ENCODE measurements at places on chromosomes 1 and 21. TPM values are rescaled to one million over a fixed set of nuclear protein-coding genes. Genes with fewer than 3 reads are reported as not detected.

GRCh38 chr21:15309022-15309590, 244.3 kb upstream of the NRIP1 start:
- DNase-seq, result no peak

The HHAT gene
- 6.1 TPM for total RNA-seq

DNA sequence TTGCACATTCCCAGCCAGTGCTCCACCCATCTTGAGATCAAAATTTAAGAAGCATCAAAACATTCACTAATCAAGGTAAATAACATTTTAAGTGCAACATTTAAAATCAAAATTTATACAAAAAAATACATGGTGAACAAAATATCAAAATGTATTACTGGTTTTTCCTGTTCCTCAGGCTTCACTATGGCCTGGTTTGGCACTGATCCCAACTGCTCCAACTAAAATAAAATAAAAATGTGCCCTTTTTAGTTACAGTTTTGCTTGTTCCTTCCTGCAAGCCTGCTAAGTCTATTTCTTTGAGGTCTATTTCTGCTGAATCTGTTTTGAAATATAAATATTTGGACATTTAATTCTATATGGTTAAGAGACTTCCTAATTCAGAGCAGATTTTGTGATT, 54.9 kb downstream of the ADAMTS1 start:
- DNase-seq, result no peak

DNA sequence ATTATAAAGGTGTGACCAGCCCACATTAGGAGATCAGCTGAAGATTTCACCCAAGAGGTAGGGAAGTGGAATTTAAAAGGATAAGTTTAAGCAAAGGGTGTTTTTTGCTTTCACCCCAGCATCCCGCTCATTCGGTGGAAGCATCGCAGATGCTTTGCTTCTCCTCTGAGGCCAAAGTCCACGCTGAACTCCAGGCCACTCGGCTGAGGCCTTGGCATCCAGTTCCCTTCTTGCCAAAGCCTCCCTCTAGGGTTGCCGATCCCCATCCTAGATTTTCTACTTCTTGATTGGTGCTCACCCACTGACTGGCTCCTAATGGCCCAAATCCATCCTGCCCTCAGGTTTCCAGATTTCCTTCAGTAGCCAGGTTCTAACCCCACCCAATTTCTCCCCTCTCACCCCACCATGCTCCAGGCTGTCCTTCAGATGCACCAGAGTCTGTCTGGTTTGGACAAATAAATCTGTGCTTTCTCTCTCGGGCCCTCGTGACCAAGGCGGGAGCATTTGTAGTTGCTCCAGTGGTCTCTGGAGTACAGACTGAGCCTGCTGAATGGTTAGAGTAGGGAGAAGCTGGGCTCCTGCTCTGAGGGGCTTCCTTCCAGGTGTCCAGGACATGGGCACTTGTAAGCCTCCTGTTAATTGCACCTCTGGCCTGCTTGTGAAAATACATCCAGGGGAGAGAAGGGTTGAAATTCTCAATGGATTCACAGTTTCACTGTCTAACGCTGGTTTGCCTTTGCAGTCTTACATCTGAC, 193.2 kb downstream of the C1orf94 start:
- no peak for DNase-seq

GRCh38 chr1:150558761-150559655, 9.8 kb downstream of the ADAMTSL4 start:
- DNase-seq, result no peak

The GNB1 gene
- total RNA-seq, result 266 TPM

DNA sequence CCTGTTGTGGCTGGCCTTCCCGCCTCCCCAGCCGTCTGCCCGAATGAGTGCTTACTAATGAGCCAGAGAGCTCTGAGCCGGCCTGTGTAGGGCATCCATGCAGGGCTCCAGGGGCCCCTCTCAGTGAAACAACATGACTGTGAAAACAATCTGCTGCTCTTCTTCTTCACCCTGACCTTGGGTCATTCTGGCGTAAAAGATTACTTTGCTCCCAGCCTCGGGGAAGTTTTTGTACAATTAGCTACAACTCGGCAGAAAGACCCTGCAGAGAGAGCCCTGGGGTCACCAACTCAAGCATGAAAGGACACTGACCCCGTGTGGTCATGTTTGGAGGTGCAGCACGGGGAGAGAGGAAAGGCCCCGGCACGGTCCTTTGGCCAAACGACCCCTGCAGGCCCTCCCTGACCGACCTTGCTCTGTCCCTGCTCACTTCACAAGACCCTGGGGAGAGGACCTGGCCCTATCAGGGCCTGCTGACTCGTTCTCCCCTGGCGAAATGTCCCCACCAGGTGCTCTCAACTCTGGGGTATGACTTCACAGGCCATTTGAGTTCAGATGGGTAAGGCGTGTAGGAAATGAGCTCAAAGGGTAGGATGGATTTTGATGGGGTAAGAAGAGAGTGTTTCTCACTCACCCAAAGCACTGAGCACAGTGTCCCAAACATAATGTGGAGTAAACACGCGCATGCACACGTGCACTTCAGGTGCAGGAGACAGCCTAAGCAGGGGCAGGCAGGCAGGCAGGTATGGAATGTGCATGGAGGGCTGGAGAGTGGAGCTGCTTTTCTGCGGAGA, 22.9 kb upstream of the FAM20B start:
- DNase-seq, result peak; percentile 79

- no peak for DNase-seq
These were observed 184.9 kb downstream of the ZC3H11B start for GRCh38 chr1:219427989-219428388.

DNA sequence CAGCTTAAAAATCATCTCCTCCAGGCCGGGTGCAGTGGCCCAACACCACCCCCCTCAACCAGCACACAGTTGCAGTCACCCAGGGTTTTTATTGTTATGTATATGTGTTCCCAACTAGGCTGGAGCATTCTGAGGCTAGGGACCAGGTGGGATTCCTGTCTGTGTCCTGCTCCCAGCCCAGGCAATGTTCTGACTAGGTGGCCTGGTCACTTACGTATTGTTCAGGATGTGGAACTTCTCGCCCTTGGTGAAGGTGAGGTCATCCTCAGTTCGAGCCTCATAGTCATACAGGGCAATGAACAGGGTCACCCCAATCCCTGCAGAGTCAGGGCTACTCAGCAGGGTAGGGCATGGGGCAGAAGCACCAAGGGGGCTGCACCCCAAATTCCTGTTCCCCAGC, 12.2 kb downstream of the FGR start:
- DNase-seq, result no peak

- DNase-seq, result no peak
These were observed 469.5 kb upstream of the CHRM3 start for GRCh38 chr1:238916828-238917227.

GRCh38 chr1:41380979-41381691, 19.9 kb downstream of the FOXO6 start:
- no peak for DNase-seq

- DNase-seq, result peak; percentile 79
These were observed 11.5 kb downstream of the ADAMTSL4 start for GRCh38 chr1:150560576-150561253.

DNA sequence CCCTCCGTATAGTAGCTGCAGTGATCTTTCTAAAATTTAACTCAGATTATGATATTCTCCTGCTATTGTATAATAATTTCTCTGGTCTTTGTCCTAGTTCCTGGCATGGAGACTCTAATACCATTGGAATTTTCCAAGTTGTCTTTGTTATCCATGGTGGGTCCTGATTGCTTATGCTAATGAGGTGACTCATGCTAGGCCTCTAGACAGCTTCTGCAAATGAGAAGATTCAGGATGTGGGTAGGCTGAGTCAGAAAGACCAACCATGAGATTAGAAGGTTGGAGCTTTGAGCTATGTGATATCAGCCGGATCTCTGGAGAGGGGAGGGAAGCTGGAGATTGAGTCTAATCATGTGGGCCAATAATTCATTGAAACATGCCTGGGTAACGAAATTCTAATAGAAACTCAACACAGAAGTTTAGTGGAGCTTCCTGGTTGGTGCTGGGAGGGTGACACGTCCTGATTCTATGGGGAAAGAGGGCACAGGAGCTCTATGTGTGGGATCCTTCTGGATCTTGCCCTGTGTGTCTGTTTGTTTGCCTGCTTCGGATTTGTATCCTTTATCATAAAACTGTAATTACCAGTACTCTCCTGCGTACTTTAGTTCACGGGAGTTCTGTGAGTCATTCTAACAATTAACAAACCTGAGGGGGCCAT, 73.2 kb upstream of the CNIH3 start:
- DNase-seq, result no peak

DNA sequence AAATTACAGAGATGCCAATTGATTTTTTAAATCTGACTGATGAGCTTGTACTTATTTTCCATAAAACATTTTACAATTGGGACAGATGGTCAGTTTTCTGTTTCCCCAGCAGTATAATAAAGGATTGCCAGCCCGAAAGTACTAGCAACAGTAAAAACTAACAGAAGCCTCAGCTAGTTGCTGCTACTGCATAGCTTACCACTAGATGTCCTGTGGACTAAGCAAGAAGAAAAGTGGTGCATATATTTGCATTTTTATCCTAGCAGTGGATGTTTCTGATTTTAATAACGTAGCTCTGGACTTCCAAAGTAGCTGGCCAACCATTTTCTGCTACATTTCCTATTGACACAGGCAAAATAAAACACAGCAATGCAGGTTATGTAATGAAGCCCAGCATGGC, 241.5 kb downstream of the BARHL2 start:
- no peak for DNase-seq

GRCh38 chr1:245810789-245811337, 656.1 kb downstream of the KIF26B start:
- DNase-seq, result no peak

The ILDR2 gene
- 1.2 TPM for total RNA-seq

The DIO1 gene
- not detected for total RNA-seq

DNA sequence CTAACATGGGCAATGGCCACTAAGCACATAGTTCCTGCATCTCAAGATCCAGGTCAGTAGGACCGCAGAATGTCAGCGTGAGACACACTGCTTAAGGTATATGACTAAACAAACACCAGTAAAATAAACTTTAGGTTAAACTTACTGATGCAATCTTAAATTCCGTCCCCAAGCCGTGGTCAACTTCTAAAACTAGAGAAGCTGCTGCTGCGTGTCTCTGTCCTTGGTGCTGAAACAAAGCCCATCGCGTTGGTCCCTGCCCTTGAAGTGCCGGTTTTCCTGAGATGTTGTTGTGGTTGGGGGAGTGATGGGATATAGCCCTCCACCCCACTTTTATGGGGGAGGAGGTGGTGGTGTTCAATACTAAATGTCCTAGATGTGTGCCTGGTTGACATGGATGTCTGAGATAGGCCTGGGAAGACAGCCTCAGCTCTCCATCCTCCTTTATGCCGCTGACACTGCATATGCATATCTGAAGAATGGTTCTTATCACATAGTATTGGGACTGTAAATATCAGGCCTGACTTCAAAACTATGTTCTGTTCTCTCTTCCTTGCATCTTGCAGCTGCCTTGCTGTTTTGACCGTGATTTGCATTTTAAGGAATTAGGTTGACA, 72.0 kb upstream of the KCNA3 start:
- DNase-seq, result no peak

The FBLIM1 gene
- total RNA-seq, result 0.15 TPM

- DNase-seq, result no peak
These were observed 378.9 kb downstream of the KCNH1 start for GRCh38 chr1:210754878-210755665.
